Stimulated activated CD4-positive, alpha-beta T cell treated with anti-CD3 and anti-CD28 coated beads, Interleukin-1b, Interleukin-23, amount 100 ng/mL, for 1 hour (primary cell): ENCODE measurements at places on chromosomes 4 and X.

DNA sequence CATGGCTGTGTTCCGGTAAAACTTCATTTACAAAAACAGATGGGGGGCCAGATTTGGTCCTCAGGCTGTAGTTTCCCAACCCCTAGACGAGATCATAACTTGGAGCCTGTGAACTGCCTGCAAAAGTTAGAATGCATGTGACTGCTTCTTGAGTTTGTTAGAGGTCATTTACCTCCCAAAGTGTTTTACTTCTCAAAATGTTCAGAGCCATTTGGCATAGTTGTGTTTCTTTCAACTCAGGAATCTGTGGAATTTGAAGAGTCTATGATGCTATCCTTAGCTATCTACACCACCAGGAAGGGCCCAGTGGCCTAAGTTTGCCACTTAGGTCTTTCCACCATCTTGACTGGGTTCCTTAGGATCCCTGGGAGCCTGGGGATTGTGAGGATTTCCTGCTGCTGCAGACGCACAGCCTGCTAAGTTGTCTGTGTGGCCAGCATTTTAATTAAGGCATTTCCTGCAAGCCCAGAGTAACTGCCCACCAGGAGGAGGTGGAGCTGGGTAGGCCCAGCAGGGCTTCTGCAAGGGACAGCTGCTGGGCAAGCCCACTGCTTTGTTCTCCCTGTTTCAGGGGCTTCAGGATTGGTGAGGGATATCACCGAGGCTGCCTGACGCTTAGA, 53.1 kb downstream of the CCNI start:
- DNase-seq: no peak

DNA sequence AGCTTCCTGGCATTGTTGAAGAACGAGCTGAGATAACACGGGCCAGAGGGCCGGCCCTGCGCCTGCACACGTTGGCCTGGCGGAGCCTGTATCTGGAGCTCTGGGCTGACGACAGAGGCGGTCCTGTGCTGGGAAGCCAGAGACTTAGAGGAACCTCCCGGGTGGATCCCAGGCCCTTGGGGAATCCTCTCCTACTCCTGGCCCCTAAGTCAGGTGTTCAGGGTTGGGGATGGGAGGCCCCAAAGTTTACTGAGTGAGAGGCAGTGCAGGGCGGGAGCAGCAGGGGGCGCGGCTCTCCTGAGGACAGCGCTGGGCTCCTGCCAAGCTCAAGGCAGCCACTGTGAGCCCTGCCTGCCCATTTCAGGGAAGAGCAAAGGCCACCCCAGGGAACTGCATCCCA, 2.5 kb upstream of the HTRA3 start:
- DNase-seq: no peak

DNA sequence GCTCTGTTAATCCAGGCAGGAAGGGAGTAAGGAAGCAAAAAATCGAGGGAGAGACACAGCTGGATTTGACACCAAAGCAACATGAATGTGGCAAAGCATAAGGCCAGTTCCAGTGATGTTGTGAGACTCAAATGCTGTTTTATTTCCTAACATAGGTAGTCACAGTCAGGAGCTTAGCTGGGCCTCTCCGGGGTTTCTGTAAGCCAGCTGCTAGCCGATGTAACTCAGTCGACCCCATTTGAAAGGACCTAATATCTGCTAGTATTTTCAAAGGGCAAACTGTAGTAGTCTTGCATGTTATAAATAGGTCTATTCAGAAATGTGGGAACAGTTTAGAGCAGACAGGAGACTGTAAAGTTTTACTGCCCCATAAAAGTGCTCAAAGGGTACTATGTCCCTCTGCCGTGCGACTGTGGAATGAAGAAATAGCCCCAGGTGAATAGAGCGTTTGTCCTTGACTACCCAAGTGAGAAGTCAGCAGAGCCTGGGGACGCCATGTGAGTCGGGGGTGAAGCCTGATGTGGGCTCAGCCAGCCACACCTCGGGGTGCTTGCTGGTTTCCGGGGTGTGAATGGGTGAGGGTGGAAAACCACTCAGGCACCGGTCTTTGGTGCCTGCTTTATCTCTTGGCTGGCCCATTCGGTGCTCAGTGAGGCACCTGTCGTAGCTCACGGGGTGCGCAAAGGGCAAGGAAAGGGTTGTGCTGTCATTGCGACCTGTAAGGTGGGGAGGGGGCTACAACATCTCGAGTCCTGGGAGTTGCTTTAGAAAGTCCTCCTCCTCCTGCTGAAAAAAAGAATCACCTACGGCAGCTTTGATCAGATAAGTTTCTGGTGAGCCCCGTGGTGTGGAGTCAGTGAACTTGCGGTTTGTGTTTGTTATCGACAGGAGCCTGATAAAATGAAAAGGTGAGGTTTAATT, 745 bp downstream of the TRIM2 start:
- DNase-seq: no peak

- no peak for DNase-seq
These were observed 1548.3 kb upstream of the TENM3 start for GRCh38 chr4:180694875-180695274.

- no peak for DNase-seq
These were observed 332.2 kb downstream of the DHX15 start for GRCh38 chr4:24252121-24252520.

DNA sequence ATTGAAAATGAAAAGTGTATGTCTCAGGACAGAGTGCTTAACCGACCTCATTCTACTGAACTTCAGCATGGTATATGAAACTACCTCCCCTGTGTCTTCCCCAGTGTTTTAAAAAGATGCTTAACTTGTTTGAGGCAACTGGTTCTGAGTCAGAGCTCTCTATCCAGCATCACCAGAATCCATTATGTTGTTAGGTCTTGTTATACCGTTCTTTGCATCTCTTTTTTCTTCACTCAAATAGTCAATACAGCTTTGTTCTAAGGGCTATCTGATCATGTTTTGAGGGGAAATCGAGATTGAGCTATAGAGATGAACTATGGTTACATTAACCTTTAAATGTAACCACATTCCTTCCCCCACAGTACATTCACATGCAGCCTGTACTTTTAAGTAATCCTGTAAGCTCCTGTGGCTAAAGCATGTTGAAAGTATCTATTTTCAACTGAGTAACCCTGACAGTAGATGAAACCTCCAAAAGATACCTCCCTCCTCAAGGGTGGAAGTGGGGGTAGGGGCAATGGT, 514.4 kb downstream of the RPA4 start:
- DNase-seq: no peak

DNA sequence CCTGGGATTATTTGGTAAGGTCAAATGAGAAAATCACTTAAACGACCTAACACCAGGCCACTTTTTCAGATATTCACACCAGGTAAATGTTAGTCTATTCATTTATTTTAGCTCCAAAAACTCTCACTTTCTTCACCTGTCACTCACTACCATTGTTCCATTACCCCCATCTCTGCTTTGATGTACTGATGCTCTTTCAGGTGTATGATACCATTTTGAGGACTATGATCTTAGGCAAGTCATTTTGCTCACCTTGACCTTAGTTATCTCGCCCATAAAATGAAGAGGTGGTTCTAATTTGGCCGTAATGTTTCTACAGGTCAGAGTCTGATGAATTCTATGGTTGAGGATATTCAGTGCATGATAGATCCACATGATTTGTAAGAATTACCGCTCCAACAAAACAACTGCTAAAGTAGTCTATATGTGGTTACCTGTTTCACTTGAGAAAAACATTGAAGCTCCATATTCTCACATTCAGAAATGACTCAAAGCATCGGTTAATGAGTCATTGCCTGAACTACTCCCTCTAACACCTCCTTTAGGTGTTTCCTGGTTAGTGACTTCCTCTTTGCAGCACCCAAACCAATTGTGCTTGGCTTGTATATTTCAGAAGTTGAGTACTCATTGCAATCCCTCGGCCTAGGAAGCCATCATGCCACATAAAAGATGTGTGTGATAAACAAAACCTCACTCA, 4.5 kb downstream of the DTHD1 start:
- no peak for DNase-seq

- DNase-seq: no peak
These were observed 153.1 kb upstream of the VCX start for GRCh38 chrX:7689791-7690412.

DNA sequence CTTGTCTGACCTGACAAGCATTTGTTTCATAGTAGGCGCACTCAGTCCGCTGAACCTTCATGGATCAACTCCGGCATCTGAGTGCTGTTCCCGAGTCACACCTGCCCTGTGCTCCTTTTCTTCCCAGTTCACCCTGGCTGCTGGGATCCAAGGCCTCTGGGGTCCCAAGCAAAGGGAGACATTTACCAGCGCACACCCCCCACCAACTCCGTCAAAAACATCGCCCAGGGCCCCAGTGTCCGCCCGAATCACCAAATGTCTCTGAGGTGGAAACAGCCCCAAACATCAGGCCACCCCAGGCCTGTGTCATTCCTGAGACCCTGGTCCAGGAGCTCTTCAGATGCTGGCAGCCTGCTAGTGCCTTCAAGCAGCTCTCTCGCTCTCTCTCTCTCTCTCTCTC, 5.1 kb downstream of the BLOC1S4 start:
- no peak for DNase-seq

- DNase-seq: no peak
These were observed 324.3 kb downstream of the GPAT3 start for GRCh38 chr4:83860200-83860599.

GRCh38 chr4:23040539-23040938, 347.8 kb downstream of the GBA3 start:
- no peak for DNase-seq

- DNase-seq: no peak
These were observed 44.2 kb downstream of the MAML3 start for GRCh38 chr4:140109737-140110136.

- DNase-seq: no peak
These were observed 77.0 kb upstream of the SPRY1 start for GRCh38 chr4:123319639-123320038.

DNA sequence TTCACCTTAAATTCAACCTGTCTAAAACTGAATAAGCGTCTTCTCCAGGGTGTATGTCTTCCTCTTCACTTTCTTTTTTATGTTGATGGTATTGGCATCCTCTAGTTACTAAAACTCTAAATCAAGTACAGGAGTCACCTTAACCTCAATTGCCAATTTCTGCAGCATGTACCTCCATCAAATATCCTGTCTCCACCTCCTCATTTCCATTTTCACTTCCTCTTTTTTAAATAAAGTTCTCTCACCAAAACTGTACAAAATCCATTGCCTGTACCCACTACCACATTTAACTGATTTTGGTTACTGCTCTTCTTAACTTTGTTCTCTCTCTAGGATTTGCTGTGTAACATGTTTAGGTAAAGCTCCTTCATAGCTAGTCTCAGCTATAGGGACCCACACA, 9.2 kb upstream of the NPFFR2 start:
- DNase-seq: no peak

DNA sequence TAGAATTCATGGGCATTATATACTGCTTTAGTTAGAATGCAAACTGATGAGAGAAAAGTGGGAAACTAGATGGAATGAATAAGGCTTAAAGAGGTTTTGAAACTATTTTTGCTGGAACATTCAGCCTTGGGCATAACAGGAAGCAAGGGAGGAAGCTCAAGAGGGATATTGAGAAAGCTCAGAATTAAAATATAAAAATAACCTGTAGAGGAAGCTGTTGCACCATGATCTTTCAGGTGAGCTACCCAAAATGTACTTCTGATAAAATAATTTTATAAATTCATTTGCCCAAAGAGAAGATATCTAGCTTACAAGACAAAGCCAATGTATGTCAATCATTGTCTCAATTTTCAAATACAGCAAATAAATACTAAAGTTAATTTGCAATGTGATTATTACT, 11.3 kb downstream of the GC start:
- no peak for DNase-seq

GRCh38 chrX:46670316-46670715, 88.6 kb downstream of the SLC9A7 start:
- DNase-seq: no peak

- no peak for DNase-seq
These were observed 19.9 kb downstream of the ARHGEF38 start for GRCh38 chr4:105572296-105572695.

- DNase-seq: no peak
These were observed 111.3 kb upstream of the ELOVL6 start for GRCh38 chr4:110309675-110310074.

DNA sequence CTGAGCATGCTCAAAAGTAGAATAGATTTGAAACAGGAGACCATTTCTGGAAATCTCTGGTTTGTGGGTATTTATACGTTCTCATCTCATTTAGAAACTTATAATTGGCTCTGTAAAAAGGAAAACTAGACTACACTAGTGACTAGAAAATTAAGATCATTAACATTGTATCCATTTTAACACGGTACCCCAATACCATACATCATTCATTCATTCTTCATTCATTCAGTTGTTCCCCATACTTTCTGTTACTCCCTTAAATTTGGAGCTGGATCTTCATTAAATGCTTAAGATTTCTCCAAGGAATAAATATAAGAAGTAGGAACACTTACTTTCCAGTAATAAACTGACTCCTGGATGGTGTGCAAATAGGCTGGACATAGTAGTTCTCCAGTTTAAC, 1.3 kb downstream of the ARSJ start:
- DNase-seq: no peak

- DNase-seq: no peak
These were observed 12.7 kb upstream of the CXCL8 start for GRCh38 chr4:73727685-73728084.

GRCh38 chrX:16993791-16994318, 47.4 kb downstream of the REPS2 start:
- no peak for DNase-seq

- no peak for DNase-seq
These were observed 188.5 kb upstream of the FTHL17 start for GRCh38 chrX:31260351-31260750.

DNA sequence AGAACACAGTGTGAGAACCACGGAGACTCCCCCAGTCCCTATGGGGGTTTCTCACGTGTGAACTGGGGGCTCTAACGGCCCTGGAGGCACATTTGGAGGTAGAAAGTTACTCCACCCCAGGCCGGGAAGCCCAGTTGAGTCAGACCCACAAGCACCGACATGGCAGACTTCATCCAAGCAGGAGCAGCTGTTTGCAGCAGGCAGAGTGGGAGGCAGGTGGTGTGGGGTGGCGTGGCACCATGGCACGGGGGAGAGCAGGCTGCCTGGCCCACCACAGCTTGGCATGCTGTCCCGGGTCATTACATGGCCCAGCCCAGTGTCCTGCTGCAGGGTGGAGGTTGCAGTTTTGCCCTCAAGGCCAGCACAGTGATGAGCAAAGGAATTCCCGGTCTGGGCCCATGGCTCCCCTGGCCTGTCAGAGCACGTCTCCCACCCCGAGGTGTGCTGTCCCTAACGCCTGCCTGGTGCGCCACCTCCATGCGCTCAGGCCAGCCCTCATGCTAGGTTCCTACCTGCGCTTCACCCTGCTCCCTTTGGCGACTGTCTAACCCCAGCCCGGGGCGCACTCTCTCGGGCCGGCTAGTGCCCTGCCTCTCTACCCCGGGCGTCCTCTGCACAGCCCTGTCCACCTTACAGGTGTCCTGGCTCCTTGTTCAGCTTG, 90.6 kb upstream of the AFAP1 start:
- no peak for DNase-seq

- DNase-seq: no peak
These were observed 14.3 kb downstream of the CFAP99 start for GRCh38 chr4:2432991-2433530.

DNA sequence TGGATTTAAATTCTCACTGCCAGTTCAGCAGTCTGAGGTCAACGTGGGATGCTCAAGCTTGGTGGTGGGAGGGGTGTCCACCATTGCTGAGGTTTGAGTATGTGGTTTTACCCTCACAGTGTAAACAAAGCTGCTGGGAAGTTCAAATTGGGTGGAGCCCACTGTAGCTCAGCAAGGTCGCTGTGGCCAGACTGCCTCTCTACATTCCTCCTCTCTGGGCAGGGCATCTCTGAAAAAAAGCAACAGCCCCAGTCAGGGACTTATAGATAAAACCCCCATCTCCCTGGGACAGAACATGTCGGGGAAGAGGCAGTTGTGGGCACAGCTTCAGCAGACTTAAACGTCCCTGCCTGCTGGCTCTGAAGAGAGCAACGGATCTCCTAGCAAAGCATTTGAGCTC, 14.9 kb upstream of the RRAGB start:
- DNase-seq: no peak

GRCh38 chrX:12463873-12464272, 325.6 kb downstream of the FRMPD4 start:
- no peak for DNase-seq
